ENCODE measurements at places on chromosomes 12 and 14.

GRCh38 chr14:31550589-31550988 lies 10.6 kb upstream of the NUBPL start:
- DNase-seq = no peak

DNA sequence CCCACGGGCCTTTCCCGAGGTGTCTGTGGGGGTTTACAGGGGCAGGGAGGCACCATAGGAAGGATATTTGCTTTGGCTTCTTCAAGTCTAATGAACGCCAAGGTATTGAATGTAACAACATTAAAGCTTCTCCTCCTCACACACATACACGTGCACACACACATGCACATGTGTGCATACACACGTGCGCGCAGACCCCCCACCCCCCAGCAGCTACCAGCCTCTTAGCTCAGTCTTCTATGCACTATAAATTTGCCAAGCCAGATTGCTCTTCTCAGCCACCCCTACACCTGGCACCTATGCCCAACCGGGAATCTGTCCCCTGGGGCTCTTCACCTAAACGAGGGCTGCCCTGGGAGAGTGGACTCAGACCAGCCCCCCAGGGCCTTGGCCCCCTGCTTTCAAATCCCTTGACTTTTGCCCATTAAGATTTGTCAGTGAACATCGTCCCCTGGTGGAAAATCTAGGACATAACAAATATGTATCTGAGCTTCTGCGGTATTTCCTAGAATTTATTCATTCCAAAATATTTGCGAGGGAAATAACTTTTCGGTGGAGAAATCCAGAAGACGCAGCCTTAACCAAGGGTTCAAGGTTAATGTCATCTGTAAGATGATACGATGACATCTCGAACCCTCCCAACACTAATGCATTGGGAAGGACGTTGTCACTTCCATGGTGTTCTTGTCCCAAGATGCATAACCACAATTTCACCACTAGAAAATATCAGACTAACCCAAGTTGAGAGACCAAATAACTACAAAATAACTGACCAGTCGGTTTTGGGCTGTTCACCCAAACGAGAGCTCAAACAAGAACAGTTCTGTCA lies 330.4 kb downstream of the MED13L start:
- DNase-seq = no peak

DNA sequence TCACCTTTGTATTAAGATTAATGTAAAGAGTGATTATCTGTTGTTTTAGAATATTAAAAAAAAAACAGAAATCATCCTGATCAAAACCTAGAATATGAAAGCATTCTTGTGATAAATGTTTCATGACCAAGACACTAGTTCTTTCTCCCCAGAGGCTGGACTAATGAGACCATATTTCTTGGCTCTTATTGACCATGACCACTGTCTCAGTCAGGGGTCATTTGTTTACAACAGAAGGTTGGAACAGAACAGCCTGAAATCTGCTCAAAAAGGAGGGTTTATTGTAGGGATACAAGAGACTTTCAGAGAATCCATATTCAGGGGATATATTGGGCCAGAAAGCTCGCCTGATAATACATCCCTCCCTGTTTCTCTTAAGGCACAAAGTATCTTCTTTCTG lies 87.7 kb downstream of the TMEM30B start:
- no peak for DNase-seq

DNA sequence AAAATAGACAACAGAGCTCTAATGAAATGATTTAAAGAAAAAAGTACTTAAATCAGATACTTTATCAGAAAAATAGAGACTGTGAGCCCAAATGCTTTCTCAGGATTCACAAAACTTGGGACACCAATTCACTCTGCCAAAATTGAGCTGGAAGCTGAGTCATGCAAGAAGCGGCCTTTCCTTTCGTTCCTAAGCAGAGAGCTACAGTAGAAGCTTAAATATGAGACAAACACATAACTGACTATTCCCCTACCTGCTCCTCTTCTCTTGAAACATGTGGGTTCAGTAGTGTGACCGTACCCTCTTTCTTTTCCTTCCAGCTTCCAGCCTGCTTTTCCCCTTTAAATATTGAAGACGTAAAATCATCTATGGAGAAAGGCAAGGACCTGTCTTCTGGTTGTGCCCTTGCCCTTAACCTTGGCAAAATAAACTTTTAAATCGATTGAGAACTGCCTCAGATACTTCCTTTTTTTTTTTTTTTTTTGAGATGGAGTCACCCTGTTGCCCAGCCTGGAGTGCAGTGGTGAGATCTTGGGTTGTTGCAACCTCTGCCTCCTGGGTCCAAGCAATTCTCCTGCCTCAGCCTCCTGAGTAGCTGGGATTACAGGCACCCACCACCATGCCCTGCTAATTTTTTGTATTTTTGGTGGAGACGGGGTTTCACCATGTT lies 4.4 kb upstream of the SDS start:
- no peak for DNase-seq

DNA sequence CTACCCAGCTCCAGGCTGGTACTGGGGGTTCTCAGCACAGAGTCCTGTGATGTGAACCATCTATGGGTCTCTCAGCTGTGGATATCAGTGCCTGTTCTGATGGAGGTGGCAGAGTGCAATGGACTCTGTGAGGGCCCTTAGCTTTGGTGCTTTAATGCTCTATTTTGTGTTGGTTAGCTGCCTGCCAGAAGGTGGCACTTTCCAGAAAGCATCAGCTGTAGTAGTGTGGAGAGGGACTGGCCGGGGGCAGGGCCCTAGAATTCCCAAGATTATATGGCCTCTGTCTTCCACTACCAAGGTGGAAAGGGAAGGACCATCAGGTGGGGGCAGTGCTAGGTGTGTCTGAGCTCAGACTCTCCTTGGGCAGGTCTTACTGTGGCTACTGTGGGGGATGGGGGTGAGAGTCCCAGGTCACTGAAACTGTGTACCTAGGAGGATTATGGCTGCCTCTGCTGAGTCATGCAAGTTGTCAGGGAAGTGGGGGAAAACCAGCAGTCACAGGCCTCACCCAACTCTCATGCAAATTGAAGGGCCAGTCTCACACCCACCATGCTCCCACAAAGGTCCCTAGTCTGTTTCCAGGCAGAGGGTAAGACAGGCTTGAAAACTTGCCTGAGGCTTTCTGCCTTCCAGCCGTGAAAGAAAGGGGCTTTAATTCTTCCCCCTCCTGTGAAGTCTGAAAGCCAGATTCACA lies 878.1 kb downstream of the C12orf50 start:
- peak; percentile 92 for DNase-seq

- no peak for DNase-seq
These were observed 15.5 kb downstream of the DCAF5 start for GRCh38 chr14:69137416-69137815.

DNA sequence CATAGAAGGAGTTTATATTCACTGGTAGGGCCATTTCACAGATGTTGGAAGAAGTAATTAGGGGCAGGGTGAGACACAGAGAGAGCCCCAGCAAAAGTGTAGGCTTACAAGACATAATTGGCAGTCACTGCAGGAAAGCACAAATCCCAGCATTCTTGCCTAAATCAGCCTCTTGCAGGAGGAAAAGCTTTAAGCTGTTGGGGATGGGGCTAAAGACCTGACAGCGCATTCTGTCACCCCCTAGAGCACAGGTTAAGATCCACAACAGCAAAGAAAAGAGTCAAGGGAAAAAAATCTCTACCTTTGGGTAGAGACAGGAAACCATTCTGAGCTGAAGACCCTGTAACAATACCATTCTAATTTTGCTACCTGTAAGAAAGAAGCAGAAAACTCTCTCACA lies 409.0 kb downstream of the DAD1 start:
- no peak for DNase-seq

DNA sequence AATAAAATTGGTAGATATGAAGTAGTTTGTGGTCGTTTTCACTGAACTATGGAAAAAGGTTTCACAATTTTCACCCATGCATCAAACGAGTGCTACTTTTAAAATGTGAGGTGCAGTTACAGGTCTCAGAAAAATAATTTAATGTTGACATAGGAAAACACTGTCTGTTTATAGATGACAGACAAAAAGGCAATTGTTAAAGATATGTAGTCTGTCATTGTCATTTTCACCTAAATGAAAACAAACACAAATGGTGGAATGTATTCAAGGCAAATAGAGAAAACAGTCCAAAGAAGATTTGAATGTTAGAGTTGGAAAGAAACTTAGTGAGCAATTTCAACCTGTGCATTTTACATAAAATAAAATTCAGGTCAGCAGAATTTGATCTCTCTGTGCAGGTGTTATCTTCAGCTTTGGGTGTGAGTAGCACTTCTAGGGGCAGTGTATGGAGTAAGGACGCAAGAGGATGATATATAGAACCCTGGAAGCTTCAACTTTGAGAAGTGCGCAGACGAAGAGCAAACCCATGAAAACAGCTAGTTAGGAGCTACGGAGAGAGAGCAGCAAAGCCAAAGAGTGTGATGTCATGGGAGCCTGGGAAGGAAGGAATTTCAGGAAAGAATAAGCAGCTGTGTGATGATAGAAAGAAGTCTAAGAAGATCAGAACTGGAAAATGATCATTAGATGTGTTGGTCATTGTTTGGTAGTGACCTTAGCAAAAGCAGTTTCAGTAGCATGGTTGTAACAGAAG lies 6.2 kb downstream of the RERG start:
- DNase-seq = no peak

GRCh38 chr12:55829967-55830600 lies 697 bp upstream of the DNAJC14 start:
- no peak for DNase-seq

DNA sequence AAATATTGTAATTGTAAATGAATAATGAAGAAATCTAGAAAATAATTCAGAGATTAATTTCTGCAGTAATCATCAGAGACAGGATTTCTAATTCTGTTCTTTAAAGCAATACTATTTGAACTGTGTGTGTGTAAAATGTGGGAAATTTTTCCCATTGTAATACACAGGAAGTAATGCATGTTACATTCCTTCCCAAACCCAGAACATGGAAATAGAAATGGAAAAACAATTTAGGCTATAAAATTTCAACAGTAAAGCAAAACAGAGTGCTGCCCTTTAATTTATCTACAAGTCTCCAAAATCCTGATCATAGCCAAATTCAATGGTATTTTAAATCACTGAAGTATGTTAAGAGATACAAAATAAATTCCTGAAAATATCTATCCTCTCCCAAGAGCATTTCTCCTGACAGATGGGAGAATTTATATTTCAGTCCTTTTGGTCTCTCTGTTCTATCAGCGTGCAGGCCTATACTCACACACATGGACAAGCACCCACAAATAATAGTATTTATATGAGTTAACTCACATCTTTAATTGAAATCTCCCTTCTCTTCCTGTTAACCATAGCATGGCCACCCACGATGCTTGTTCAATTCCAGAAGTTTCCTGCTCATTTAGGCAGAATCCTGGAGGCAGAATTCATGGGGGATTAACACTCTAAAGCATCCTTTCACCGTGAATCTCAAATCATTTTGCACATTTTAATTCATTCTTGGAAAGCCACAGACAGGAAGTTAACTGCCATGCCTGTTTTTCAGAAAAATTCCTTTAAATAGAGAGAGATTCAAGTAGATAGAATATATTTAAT lies 1465.4 kb upstream of the FLRT2 start:
- DNase-seq = no peak

DNA sequence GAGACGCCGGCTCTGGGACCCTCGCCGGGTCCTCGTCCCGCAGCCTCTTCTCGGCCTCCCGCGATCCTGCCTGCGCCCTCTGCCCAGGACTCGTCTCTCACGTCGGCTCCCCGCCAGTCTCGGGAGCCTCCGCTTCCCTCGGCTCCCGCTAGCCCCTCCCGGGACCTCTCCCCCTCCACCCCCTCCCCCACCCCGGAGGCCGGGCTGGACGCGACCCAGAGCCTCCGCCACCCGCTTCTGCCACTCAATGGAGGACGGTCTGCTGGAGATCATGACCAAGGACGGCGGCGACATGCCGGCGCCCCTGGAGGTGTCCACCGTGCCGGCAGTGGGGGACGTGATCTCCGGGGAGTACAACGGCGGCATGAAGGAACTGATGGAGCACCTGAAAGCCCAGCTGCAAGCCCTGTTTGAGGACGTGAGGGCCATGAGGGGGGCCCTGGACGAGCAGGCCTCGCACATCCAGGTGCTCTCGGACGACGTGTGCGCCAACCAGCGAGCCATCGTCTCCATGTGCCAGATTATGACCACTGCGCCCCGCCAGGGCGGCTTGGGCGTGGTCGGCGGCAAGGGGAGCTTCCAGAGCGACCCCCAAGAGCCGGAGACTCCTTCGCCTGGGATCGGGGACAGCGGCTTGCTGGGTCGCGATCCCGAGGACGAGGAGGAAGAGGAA lies 568 bp downstream of the CCDC184 start:
- no peak for DNase-seq

DNA sequence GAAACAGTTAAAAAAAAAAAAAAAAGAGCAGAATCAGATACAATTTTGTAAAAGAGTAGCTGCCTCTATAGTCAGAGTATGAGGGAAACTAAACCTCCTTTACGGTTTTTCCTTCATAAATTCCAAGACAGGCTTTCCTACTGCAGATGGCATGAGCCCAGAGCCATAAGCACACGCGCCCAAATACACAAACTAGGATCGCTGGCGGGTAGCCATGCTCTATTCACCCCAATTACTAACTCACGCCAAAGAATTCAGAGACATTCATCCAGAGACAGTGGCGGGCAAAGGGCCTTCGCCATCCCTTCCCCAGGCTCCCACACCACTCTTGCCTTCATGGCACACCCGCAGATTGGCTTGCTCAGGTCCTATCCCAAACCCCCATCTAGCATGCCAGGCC lies 48.2 kb downstream of the MOK start:
- DNase-seq = no peak

DNA sequence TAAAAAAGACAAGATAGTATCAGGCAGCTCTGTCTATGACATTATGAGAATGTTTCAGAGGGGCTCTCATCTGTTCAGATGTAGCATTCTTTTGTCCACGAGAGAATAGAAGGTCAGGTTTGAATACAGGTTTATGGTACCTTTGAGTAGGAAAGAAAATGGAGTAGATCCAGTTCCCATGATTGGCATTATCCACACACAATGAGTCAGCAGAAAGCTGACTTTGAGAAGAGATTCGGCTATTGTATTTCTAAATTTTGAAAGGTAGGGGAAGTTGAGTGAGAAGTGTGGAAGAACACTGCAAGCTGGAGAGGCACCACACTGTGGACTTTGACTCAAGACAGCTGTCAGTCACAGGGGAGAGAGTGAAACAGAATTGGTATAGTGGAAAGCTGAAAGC lies 135.4 kb downstream of the SYT10 start:
- DNase-seq = no peak

GRCh38 chr12:90216815-90217214 lies 508.2 kb upstream of the ATP2B1 start:
- peak; percentile 6 for DNase-seq

DNA sequence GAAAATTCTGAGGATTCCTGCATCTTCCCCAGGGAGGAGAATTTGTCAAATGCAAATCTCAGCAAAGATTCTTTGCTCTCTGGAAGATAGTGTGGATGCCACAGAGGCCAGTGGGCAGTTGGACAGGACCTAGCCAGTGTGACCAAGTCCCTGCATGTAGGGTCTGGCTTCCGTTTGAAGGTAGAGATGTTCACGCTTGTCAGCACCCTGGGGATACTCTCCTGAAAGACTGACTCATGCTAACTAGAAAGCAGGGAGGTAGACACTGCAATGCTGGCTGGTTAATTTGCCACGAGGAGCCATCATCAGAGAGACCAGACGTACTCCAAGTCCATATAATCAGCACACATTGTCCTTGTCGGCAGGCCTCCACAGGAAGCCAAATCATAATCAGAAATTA lies 130.1 kb downstream of the SAMD4A start:
- no peak for DNase-seq
